Head of caudate nucleus (tissue), 42 donors: ENCODE measurements at places on chromosomes 11 and 22.

DNA sequence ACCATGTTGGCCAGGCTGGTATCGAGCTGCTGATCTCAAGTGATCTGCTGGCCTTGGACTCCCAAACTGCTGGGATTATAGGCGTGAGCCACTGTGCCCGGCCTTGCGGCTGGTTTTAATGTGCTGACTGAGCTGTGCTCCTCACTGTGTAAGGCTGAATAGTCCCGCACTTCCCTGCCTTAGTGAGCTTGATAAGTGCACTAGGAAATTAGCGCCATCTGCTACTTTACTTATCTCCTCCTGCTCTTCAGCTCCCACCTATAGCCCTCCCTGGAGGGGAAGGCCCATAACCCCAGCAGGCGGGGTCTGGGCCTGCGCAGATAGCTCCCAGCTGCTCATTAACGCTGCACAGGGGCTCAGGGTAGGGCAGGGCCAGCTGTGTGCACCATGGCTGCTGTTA lies 49.4 kb downstream of the CLMP start:
- DNase-seq = no peak

DNA sequence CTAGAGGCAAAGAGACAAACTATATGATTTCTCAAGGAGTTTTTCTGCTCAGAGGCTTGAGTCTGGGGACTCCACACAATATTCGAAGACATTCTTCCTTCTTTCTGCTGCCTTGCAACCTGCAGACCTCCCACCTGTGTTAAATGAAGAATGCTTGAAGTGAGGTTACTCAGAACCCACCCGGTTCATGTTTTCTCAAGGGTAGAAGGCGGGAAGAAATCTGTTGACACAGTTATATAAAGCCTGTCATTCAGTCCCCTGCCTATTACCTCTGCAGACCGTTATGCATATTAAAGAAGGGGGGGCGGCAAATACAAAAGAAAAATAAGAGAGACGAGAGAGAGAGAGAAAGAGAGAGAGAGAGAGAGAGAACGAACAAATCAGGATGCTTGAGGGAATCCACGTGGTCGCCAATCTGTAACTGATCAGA lies 2.2 kb upstream of the KMT2A start:
- DNase-seq = no peak

DNA sequence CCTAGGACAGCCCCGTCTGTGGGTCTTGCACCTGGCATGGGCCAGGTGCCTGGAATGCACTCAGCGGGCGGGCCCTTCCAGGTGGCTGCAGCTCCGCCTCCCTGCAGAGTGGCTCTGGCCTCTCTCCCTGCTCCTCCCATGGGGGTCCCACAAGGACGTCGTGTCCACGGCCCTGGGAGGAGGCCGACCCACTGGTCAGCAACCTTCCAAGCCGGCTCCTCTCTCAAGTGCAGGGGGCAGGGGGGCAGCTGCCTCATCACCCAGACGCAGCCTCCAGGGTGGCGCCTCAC lies 41.9 kb downstream of the CERK start:
- no peak for DNase-seq

DNA sequence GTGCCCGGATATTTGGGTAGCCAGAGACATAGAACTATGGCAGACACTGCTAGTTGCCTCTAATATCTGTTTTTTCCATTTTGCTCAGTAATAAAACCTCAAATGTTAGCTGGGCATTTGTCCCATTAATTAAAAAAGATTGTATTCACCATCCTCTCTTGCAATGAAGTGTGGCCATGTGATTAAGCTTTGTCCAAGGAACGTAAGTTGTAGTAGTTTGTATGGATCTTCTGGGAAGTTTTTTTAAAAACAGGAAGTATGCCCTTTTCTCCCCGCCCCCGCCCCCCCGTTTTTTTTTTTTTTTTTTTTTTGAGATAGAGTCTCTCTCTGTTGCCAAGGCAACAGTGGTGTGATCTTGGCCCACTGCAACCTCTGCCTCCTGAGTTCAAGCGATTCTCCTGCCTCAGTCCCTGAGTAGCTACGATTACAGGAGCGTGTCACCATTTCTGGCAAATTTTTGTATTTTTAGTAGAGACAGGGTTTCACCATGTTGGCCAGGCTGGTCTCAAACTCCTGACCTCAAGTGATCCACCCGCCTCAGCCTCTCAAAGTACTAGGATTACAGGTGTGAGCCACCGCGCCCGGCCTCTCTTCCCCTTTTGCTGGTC lies 1.7 kb upstream of the TMEM135 start:
- DNase-seq = no peak

DNA sequence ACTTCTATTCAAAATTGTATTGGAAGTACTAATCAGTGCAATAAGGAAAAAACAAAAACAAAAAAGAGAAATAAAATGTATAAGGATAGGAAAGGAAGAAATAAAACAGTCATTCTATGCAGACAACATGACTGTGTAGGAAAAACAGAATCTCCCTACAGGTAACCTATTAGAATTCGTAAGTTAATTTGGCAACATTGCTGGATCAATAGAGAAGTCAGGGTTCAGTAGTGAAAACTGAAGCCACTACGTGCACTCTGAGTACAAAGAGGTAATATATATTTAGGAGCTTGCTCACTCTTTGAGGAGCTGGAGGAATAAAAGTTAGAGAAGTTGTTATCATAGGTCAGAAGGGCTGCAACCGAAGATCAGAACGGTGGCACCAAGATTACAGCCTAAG lies 84.0 kb upstream of the BMAL1 start:
- no peak for DNase-seq

- no peak for DNase-seq
These were observed 42.2 kb downstream of the USP28 start for GRCh38 chr11:113833151-113833550.

DNA sequence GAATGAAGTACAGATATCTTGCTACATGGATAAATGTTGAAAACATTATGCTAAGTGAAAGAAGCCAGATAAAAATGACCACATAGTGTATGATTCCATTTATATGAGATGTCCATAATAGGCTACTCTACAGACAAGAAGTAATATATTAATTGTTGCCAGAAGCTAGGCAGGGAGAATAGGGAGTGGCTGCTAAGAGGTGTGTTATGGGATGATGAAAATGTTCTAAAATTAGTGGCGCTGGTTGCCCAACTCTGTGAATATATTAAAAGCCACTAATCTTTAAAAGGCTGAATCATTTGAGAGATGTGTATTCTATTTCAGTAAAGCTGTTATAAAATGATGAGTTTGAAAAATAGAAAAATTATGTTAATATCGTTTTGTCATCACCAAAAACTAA lies 144.4 kb downstream of the NCAM1 start:
- DNase-seq = no peak

DNA sequence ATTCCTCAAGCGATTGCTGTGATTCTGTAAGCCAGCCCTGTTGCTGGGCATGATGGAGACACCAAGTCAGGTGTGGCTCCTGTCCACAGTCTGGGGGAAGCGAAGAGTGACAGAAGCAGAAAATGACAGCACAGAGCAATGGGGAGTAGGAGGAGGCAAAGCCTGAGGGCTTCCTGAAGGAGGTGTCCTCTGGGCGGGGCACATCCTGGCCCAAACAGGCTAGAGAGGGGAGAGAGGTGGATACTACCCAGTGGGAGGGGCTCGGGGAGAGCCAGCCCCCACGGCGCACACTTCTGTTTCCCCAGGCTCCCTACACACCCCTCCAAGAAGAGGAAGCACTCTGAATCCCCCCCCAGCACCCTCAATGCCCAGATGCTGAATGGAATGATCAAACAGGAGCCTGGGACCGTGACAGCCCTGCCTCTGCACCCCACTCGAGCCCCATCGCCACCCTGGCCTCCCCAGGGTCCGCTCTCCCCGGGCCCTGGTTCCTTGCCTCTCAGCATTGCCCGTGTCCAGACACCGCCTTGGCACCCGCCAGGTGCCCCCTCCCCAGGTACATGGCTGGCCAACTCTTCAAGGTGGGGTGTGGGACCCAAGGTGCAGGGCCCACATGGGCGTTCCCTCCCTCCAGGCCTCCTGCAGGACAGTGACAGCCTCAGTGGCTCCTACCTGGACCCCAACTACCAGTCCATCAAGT lies 18.9 kb downstream of the MYRF start:
- DNase-seq = no peak

GRCh38 chr11:125588505-125588904 lies 4.1 kb upstream of the STT3A start:
- DNase-seq = no peak

- DNase-seq = no peak
These were observed 133.7 kb downstream of the SBF2 start for GRCh38 chr11:10160350-10160749.

- no peak for DNase-seq
These were observed 344.9 kb downstream of the ETS1 start for GRCh38 chr11:128242451-128242850.

DNA sequence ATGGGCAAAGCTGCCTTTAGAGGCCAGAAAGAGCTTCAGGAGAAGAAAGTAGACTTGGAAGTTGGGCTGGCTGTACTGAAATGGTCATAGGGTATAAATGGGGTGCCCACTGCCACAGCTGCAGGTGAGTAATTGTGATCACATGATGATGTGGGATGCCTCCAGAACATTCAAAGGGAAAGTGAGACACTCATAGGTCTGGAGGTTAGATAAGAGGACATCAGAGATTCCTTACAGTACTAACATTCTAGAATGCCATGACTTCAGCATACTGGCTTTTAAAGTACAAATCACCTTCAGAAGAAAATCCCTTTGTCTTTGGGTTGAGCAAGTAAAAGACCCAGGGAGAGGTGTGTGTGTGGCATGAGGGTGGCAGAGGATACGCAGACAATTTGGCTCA lies 419.2 kb downstream of the TENM4 start:
- no peak for DNase-seq

- no peak for DNase-seq
These were observed 53.5 kb upstream of the EIF3M start for GRCh38 chr11:32529994-32530588.

- no peak for DNase-seq
These were observed 414 bp upstream of the PNPLA3 start for GRCh38 chr22:43923191-43923590.

- no peak for DNase-seq
These were observed 83.4 kb downstream of the DHCR7 start for GRCh38 chr11:71364806-71365205.

DNA sequence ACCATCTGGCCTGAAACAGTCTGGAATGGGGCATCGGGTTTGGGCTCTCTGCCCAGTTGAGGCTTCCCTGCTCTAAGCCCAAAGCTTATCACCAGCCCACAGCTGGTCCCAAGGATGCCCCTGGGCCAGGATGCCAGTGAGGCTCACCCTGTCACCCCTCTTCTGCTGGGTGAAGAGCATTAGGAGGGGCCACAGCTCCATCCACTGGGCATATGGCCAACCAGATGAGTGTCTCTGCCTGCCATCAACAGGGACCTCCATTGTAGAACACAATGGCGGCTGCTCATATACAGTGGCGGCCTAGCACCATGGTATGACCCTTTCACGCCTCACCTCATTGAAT lies 5.6 kb downstream of the CHST1 start:
- DNase-seq = no peak

GRCh38 chr22:50674606-50675552 lies 2.3 kb downstream of the SHANK3 start:
- DNase-seq = no peak

- DNase-seq = no peak
These were observed 5.0 kb downstream of the CYB561A3 start for GRCh38 chr11:61356706-61357105.

DNA sequence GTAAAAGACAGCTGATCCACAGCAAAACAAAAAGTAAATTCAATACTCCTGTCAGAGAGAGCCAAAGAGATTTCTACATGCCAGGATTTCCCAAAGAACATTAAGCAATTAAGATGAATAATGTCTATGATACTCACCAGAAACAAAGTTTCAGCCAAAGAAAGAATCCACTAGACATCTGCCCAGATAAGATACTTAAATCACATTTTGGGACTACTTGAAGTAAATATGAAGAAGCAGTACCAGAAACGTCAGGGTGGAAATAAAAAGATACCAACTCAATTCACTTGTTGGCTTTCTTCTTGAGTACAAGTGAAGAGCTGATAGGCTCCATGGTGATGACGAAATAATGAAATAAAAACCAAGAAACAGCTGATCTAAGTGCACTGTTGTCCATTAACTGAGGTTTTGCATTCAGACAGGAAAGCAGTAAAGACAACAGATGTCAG lies 31.6 kb upstream of the ARHGAP32 start:
- no peak for DNase-seq

- no peak for DNase-seq
These were observed 319.2 kb downstream of the MN1 start for GRCh38 chr22:27482402-27482801.

GRCh38 chr11:40118780-40119179 lies 1340.7 kb downstream of the LRRC4C start:
- no peak for DNase-seq

GRCh38 chr11:29093416-29094120 lies 923.3 kb downstream of the KCNA4 start:
- no peak for DNase-seq

DNA sequence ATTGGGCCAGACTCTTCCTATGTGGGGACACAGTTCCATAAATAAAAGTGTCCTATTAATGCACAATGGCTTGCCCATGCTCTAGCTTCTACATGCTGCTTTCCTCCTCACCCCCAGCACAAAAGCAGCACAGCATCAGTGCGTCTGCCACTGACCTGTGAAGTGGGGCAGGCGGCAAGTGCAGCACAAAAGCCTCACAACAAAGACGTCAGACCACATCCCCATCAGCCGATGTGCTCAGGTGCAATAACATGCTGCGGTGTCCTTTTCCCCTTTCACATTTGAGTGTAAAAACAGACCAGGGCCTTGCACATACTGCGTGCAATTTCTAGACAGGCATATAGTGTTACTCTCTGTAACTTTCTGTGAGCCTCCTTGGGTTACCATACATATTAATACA lies 12.8 kb downstream of the DKK3 start:
- no peak for DNase-seq

DNA sequence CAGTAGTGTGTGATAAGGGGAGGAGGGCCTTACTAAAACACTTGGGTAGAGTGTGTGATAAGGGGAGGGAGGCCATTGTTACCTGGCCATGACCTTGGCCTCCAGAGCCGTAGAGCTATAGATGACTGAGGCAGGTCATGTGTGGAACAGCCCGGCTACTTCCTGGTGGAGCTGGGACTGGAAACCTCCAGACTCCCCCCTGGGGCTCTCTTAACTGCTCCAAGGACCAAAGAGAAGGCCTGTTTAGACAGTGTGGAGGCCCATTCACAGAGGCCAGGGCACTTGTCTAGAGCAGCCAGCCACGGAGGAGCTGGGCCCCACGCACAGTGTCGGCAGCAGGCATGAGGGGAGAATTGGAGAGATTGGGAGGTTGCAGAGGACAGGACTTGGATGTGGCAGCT lies 12.5 kb upstream of the MICALL1 start:
- no peak for DNase-seq

DNA sequence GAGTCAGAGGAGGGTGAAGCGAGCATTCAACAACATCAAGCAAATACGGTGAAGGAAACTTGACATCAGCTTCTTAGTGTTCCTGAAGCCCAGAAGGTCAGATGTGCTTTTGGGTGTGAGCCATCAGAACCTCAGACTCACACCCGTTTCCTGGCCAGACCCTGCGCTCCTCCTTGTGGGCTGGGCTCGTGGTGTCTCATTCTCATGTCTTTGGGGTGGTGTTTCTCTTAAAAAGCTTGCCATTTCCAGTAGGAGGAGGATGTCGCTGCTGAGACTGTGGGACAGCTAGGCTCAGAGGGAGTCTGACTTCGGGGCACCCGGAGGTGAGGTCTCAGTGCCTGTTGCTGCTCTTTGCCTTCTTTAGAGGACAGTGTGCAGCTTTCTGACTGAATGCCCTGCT lies 24.2 kb downstream of the PPFIBP2 start:
- DNase-seq = no peak

- DNase-seq = no peak
These were observed 24.1 kb downstream of the PTDSS2 start for GRCh38 chr11:473962-474785.
